ENCODE measurements at places on chromosomes 3 and 15.
A peak's percentile ranks its signal among the peaks of the same experiment; 100 is the strongest.

- DNase-seq = no peak
These were observed 37.8 kb upstream of the ST3GAL6 start for GRCh38 chr3:98725352-98725751.

DNA sequence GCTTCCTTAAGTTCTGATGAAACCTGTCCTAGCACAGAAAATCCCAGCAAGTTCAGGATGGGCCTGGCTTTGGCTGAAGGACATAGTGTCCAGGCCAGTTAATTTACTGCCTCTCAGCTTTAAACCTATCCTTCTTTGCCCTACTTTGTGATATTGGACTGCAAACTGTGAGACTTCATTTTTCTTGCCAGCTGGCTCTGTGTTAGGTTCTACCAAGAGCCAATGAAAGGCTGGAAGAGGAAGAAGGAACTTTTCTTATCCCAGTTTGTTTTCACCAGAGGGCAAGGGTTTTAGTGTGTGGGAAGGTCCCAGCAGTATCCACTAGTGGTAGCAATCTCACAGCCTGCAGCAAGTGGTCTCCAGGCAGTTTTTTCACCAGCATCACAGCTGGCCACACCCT, 18.2 kb downstream of the DCUN1D1 start:
- no peak for DNase-seq

DNA sequence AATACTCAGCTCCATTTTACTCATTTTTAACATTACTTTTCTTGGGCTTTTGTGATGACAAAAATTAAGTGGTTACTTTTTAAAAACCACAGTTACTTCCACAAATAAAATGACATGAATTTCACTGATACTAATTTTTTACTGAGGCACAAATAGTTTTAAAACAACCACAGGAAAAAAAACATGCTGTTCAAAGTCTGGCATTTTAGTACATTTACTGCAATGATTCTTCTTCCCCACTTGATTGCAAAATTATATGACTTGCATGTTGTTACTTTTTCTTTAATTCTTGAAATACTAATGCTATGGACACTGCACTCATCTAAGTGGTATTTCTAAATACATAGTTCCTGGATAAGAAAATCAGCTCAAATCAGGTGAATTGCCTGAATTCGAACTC, 24.8 kb upstream of the SLMAP start:
- DNase-seq = no peak

DNA sequence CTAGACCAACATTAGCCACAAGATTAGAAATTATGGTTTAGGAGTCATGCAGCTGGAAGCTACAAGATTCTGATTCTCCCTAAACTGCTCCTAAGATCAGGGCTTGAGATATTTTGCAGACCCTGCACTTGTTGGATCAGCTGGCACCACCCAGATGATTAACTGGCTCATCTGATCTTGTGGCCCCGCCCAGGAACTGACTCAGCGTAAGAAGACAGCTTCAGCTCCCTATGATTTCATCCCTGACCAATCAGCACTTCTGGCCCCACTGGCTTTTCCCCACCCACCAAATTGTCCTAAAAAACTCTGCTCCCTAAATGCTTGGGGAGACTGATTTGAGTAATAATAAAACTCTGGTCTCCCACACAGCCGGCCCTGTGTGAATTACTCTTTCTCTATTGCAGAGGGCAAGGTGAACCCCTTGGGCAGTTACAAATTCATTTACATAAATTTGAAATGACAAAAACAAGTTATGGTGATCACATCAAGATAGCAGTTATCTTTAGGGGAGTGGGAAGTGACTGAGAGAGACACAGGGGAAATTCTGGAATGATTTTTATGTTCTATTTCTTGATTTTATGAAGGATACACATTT, 76.5 kb downstream of the CD200R1L start:
- DNase-seq = no peak

DNA sequence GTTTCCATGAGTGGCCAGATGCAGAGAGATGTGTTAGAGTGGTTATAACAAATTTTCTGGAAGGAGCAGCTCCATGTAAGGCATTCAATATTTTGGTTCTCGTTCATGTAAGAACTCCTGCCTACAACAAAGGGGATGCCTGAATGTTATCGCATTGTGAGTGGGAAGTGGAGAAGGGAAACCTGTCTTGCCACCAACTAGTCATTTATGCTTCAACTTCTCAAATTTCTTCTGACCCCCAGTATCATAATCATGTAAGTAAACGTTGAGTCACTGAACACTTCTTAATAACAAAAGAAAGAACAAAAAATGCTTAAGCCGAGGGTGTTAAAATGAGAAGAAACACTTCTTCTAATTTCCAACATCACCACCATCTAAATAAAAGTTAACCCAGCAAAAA, 62.0 kb upstream of the MRPL3 start:
- no peak for DNase-seq

DNA sequence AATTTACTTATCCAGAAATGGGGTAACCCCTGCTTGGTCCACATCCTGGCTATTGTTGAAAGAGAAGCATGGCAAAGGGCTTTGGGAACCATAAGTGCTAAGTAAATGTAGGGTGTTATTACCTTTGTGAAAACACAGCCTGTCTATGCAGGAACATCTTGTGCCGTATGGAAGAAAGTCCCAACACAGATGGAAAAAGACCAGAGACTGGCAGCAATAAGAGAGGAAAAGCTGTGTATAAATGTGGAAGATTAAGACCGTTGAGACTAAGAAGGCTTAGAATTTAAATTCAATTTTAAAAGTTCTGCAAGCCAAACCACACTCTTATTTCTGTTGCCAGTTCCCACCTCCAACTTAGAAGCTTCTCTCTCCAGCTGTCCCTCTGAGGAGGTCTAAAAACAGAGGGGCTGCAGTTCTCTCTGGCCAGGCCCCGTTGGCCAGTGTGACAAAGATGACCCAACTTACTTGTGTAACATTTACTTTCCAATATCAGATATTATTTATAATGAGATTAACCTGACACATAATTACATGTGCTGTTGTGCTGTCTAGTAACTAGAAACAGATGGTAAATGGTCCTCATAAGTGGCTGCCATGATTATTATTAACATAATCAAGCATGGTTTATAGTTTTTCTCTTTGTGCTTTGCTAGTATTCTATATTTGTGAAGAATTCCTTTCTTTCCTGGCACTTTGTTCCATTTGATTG, 7.0 kb downstream of the MINDY4B start:
- DNase-seq = no peak

DNA sequence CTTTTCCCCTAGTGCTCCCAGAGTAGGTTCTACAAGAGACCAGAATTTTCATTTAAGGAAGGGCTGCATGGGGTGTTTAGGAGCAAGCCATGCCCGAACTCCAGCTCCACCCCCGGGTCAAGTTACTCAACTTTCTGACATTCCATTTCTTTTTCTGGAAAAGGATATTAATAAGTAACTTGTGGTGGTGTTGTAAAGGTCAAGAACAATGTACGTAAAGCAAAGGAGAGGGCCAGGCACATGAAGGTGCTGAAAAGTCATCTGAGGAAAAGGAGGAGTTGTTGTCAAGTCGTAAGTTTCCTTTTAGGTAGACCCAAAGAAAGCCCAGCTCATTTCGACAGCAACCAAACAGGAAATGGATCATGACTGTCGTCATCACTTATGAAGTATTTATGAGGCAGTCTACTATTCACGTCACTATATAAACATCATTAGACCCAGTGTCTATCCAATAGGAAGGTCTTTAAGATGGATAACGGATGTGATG, 319.6 kb upstream of the IL12A start:
- DNase-seq = no peak

DNA sequence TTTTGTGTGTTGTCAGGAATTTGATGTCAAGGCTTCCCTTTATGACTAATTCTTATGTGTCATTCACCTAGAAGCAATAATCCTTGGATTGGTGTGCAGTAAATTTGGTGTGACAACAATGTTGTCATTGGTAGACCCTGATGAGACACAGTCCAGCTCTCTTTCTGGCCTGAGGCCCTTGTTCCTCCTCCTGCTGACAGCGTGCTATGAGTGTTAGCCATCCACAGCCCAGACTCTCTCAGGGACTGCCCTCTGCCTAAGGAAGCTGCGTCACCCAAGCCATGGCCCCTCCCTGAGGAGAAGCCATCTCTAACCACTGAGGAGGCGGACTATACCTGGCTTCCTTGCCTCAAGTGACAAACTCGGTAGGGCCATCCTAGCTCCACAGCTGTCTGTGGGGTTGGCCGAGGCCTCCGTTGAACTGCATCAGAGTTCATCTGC, 13.3 kb upstream of the TM4SF1 start:
- DNase-seq = no peak

- no peak for DNase-seq
These were observed 1.1 kb downstream of the PAK6 start for GRCh38 chr15:40239693-40240618.

DNA sequence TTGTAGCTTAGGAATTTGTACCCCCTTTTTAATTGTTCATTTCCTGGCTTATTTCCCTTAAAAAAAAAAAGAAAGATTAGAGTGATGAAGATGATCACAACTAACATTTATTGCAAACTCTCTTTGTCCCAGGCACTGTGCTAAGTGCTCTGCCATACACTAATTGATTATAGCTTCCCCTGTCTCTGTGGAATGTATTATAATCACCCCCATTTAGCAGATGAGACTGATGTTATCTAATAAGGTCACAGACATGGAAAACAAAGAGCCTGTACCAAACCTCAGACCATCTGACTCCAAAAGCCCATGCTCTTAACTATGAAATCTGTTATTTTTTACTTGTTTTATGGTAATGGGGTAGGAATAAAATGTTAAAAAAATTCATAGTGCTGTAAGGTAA, 53.1 kb downstream of the TRAK1 start:
- DNase-seq = no peak

GRCh38 chr3:170012683-170013400, 25.0 kb upstream of the GPR160 start:
- peak; percentile 36 for DNase-seq

DNA sequence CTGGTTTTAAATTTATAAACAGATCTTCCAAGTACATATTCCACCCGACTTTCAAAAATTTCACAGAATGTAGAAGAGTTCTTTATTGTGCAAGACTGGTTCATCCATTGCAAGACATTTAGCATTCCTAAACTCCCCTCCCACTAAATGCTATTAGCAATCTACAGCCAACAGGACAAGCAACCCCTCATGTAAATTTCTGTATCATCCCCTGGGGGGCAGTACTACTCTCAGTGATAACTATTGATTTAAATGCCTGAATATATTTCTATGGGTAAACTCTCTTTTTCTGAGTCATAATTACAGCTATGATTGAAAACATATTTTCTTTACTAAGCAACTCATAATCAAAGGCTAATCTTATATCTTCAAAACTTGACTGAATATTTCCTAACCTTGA, 10.7 kb upstream of the SLC15A2 start:
- DNase-seq = no peak

DNA sequence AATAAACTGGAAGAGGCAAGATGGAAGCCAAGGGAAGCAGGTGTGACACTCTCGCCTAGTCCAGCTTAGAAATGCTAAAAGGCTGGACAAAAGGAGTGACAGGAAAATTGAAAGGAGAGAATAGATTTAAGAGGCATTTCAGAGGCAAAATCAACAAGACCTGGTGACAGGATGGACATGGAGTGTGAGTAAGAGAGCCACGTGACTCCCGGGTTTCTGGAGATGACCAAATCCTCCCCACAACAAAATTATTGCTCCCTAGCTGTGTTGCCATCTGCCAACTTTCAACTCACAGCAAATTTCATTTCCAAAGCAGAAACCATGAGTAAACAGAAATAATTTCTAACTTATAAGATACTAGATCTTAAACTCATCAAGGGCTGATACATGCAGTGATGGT, 52.6 kb downstream of the MTHFS start:
- no peak for DNase-seq

- DNase-seq = peak; percentile 40
These were observed 748 bp downstream of the MRPS25 start for GRCh38 chr3:15064299-15064834.

DNA sequence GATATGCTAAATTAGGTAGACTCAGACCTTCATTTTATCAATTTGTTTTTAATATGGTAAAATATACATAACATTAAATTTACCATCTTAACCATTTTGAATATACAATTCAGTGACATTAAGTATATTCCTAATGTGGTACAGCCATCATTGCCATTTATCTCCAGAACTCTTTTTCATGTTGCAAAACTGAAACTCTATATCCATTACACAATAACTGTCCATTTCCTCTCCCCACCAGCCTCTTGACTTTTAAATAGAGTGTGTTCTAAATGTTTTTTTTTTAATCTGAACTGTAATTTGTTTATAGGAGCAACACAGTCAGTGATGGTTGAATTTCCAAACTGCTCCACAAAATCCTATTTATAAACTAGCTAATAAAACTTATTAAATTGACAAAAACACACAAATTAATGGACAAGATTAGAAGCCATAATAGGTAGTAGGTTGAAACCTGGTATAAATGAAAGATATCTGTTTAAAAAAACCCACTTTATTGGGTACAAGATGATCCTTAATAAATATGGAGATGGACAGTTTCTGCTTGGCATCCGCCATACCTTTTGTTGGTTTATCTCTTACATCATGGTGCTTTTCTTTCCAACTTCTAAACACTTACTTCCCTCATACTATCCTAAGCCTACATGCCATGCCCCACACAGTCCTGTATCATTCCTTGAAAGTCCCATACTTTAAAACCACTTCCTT, 142.4 kb downstream of the ZPLD1 start:
- DNase-seq = no peak

- no peak for DNase-seq
These were observed 347.5 kb upstream of the TMCO5A start for GRCh38 chr15:37586976-37587375.

GRCh38 chr3:71504250-71505036, 79.1 kb downstream of the FOXP1 start:
- DNase-seq = no peak

DNA sequence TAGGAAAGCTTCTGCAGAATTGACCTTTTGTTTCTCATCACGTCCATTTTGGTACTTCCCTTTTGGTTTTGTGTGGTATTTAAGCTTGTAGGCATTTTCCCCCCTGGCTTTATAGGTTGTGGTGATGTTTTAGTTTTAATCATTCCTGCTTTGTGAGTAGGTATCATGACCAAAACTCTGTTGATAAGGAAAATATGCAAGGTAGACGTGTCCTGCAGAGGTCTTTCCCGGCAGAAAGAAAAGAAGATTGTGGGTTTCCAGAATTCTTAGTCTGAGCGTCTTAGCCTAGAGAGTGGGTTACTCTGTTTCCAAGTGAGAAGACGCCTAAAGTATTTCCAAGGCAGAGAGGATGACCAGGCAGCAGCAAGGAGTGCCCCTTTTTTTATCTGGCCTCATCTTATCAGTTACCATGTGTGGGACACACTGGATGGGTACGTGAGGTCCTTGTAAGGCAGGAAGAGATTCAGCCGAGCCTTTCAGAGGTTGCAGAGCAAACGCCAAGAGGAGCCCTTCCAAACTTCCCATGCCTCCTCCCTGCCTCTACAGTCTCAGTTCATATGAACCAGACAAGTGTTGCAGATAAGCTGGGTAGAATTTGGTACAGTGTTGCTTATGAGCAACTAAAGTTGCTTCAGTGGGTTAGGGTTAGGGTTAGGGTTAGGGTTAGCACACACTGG, 58.8 kb downstream of the ARNT2 start:
- no peak for DNase-seq

DNA sequence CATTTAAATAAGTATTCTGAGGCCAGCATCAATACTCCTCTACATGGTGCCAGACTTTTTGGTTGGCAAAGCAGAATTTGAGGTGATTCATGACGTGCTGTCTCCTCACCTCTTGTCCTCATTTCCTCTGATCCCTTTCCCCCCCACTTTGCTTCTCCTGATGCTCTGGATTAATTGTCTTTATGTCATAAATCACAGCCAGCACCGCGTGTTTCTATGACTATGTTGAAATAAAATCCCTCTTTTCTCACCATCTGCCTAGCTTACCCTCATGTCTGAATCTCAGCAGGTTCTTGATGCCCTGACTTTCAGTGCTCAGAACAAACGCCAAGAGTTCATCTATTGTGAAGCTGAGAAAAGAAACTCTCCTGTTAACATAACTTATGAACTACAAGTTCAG, 19.7 kb upstream of the PTPRG start:
- no peak for DNase-seq

Data from colonic mucosa (tissue), 4 donors.